CD4-positive, alpha-beta T cell treated with Interleukin-15 for 4 hours (primary cell): ENCODE measurements at places on chromosomes 4 and X.

DNA sequence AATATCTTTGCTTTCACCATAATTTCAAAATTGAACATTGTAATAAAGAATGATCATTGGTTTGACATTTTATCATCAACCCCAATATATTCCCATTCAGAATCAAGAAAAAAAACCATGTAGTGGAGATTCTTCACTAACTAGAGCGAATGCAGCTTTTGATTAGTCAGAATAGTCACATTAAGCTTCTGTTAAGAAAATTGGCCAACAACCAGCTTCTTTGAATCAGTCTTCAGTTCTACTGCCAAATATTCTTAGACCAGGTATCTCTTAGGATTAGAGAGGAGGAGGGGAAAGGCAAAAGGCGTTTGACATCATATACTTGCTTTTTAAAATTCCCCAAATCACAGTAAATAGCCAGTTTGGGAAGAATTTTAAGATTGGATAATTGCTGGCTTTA lies 22.2 kb upstream of the TBC1D8B start:
- no peak for DNase-seq

GRCh38 chr4:36844448-36844847 lies 400.1 kb upstream of the NWD2 start:
- DNase-seq = no peak

GRCh38 chr4:99846891-99847290 lies 30.3 kb downstream of the DAPP1 start:
- no peak for DNase-seq

GRCh38 chr4:41611881-41612871 lies 74.2 kb downstream of the LIMCH1 start:
- no peak for DNase-seq

- DNase-seq = no peak
Measured at GRCh38 chr4:72896515-72896914, 173.0 kb downstream of the COX18 start.

- peak; percentile 15 for DNase-seq
Measured at GRCh38 chr4:159446266-159446976, 343.5 kb downstream of the RAPGEF2 start.

- DNase-seq = no peak
Measured at GRCh38 chr4:107989162-107989536, 540 bp upstream of the HADH start.

DNA sequence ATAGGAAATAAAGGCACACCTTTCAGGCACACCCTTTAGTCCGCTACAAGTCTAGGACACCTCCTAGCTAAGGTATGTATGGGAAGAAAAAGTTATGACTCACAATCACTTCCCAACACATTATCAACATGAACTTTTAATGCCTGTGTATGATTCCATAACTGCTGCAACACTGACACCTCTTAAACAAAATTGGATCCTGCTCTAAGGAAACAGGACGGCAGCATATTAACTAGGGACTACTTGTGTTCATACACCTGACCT lies 2.4 kb upstream of the PPP3CA start:
- DNase-seq = no peak

GRCh38 chr4:100889401-100889800 lies 371.6 kb upstream of the EMCN start:
- no peak for DNase-seq

- no peak for DNase-seq
Measured at GRCh38 chr4:1460967-1461868, 55.0 kb upstream of the NKX1-1 start.

GRCh38 chrX:8629871-8630270 lies 102.1 kb downstream of the ANOS1 start:
- DNase-seq = no peak

DNA sequence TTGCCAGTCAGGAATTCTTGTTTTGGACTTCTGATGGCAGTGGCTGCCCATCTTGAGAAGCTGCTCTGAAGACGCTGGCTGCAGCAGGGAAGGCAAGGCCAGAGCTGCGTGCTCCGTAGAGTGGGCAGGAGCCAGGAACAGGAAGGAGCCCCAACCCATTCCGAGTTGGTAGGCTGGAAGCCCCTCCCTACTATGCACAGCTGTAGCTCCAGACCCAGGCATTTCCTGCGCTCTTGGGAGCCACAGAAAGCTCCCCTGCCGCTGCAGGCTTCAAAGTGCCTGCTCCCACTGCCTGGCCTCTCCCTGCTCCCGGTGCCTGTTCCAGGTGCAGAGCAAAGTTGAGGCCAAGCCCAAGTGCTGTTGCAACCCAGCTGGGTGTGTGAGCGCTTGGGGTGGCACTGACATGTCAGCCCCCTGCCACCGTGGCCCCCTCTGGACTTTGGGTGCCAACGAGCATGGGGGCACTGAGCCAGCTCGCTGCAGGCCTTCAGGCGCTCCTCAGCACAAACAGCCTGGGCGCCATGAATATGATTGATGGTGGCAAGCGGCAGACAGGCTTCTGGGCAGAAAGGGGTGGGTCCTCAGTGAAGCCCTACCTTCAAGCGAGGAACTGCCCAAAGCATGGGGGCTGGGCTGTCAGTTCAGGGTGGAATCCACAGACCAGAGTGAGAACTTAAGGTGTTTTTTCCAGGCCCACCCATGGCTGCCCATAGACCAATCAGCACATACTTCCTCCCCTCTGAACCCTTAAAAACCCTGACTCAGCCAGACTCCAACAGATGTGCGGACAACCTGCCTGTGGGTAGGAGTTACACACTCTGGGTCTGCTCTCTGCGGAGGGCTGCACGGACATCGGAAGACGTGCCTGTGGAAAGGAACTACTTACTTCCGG lies 677.2 kb upstream of the INTU start:
- no peak for DNase-seq

GRCh38 chrX:79409657-79410056 lies 42.5 kb upstream of the ITM2A start:
- no peak for DNase-seq

DNA sequence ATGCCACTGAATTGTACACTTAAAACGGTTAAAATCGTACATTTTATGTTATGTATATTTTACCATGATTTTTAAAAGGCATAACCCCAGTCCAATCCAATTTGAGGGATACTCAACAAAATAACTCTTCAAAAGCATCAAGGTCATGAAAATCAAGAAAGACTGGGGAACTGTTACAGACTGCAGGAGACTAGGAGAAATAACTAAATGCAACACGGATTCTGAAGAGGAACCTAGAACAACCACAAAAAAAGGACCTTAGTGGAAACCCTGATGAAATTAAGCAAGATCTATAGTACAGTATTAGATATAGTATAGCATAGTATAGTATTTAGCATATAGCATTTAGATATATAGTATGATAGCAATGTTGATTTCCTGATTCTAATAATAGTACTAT lies 26.8 kb downstream of the SH3KBP1 start:
- DNase-seq = no peak

DNA sequence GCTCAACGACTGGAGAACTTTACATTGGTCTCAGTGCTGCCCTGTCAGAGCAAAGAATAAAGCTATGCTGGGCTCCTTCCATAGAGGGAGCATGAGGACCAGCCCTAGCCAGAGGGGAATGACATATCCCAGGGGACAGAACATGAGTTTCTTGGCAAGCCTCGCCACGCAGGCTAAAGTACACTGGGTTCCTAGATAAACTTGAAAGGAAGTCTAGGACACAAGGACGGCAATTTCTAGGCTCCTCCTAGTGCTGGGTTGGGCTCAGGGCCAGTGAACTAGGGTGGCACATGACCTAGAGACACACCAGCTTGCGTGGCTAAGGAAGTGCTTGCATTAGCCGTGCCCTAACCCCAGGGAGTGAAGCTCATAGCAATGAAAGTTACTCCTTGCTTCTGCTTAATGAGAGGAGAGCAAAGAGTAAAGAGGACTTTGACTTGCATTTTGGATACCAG lies 141.0 kb downstream of the MAB21L2 start:
- no peak for DNase-seq

DNA sequence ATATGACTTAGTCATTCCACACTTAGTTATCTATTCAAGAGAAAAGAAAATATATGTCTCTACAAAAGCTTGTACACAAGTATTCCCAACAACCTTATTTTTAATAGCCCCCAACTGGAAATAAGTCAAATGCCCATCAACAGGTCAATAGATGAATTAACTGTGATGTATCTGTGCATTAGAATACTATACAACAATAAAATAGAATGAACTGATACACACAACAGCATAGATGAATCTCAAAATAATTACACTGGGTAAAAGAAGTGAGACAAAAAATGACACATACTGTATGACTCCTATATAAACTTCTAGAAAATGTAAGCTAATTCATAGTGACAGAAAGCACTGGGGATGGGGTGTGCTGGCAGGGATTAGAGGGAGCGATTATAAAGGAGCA lies 354.1 kb upstream of the DIPK2B start:
- no peak for DNase-seq

GRCh38 chr4:80454040-80454439 lies 118.5 kb downstream of the CFAP299 start:
- DNase-seq = no peak

DNA sequence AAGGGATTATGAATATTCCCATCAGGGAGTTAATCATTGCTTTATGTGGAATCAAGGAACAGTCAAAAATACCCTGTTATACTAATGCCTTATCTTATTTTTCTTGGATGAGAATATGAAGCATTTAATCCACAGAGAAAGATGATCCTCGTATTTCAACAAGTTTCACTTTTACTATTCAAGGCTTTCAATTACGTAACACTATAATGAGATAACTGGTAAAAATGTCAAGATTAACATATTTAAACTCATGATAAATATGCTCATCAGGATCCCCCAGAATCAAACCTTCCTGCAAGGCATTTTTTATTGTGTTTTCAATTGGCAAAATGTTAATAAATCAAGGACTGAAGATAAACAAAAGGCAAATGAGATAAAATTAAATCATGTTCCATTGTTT lies 5.1 kb downstream of the ZXDA start:
- DNase-seq = no peak

DNA sequence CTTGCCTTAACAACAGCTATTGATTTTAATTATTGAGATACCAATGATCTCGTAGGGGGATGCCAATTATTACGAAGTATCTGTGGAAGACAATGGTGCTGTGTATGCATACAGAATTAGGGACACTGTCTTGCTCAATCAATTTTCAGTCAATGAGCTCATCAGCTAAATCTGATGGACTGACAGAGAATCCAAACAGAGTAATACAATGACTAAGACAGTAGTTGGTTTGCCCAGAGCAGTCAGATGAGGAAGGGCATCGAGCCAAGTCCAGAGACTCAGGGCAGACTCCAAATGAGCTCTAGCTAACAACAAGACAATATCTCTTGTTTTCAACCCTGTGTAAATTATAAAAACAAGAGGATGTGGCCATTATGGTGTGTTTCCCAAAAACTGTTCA lies 14.7 kb upstream of the GSX2 start:
- DNase-seq = no peak

- DNase-seq = no peak
Measured at GRCh38 chr4:172088556-172088955, 275.4 kb downstream of the GALNTL6 start.

- no peak for DNase-seq
Measured at GRCh38 chr4:76753814-76754213, 144.1 kb downstream of the SOWAHB start.

- no peak for DNase-seq
Measured at GRCh38 chr4:1405636-1406393, 427 bp downstream of the NKX1-1 start.

DNA sequence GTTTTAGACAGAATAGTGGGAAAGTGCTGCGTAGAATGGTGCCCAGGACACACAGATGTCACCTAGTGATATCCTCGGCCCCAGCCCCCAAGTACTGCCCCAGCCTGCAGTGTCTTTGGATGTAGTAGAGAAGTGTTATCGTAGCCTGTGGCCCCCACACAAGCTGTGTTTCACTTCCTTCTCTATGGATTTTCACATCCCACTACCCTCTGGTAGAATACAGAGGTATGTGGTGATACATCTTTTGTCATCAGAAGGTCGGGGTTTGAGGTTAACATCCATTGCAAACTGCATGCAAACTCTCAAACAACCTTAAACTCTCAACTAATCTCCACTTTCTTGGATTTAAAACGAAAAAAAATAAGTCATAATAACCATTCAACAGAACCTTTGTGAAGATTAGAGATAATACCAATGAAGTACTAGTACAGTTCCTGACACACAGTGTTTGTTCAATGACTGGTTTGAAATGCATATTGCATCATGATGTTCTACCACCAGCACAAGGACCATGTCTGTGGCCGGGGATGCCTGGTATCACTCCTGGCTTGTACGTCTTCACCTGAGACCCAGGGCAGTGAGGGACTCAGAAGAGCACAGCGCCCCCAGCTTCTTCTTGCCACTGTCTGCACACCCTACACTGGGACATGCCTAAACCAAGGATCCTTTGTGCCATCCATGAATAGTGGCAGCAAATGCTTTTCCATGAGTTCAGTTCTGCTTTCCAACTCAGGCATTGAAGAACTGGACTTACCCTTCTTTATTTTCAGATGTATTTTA lies 267.3 kb downstream of the DCTD start:
- no peak for DNase-seq

- DNase-seq = peak; percentile 39
Measured at GRCh38 chrX:40877887-40878286, 142.5 kb upstream of the MED14 start.

GRCh38 chr4:83599183-83599582 lies 63.3 kb downstream of the GPAT3 start:
- DNase-seq = no peak

DNA sequence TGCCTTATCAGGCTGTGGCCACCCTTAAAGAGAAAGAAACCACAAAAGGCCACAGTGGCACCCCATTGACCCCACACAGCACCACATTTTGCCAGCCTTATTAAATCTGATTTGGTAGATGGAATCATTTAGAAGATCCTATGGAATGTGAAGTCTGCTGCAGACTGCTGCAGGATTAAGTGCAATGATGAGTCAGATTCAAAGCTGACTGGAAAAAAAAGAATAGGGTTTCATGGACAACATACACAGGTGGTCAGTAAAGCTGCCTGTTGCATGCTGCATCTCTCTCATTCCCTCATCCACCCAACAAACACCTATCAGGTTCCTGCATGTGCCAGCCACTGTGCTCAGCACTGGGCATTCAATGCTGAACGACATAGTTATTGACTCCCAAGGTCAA lies 56.6 kb downstream of the CHST7 start:
- no peak for DNase-seq

DNA sequence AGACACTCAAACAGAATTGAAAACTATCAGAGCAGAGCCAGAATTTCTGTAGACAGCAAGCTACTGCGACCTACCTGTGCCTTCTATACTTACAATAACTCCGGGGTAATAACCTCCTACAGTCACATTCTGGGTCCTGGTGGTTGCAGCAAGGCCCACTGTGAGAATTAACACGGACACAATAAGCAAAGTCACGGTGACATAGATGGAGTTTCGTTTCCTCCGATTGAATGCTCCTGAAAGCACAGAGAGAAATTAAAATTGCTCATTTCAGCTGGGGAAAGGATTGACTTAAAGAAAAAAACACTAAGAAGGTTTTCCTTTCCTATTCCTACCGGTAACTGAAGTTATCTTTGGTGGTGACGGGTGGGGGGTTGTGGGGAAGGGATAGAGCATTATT lies 7.0 kb downstream of the TMEM255A start:
- DNase-seq = no peak
